ENCODE measurements at places on chromosomes 6 and 20. TPM values are rescaled to one million over a fixed set of nuclear protein-coding genes. Genes with fewer than 3 reads are reported as not detected.

GRCh38 chr6:106253172-106253571, 72.4 kb downstream of the ATG5 start:
- H3K4me1 ChIP-seq: peaks cover 16% of the 10 kb centered on the region
- no peak for DNase-seq
- no peak overlapping the region for H3K4me3 ChIP-seq

DNA sequence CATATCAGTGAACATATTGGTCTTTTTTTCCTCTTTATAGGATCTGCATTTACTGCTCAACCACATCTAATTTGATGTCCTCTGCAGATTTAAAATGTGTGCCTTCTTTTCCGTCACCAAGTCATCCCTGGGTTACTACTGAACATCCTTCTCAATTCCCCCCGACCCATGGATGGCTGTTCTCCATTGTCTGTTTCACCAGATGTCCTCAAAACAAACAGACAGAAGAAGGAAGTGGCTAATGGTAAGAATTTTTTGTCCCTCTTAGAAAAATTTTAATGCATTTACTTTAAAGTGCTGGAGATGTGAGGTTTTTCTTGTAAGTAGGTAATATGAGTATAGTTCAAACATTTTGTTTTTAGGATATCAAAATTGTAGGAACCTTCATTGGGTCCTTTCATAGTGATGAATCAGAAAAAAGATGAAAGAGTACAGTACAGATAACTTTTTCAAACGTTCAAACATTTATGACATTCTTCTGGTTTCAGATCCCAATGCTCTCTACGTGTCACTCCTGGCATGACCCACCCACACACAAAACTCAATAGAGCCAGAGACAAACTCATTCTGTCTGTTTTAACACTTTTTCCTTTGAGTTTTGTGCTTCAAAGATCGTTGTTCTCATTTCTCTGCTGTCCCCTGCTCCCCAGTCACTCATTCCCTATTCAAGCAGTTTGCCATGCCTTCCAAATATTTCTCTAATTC, 276.4 kb downstream of the PRL start:
- DNase-seq: no peak
- H3K36me3 ChIP-seq: no peaks in the 10 kb centered on the region
- no peak overlapping the region for H3K4me3 ChIP-seq
- no peaks in the 10 kb centered on the region for H3K27me3 ChIP-seq

GRCh38 chr6:144278659-144279314, 6.3 kb upstream of the UTRN start:
- no peak for DNase-seq
- H3K4me1 ChIP-seq: no peaks in the 10 kb centered on the region
- no peak overlapping the region for H3K4me3 ChIP-seq
- H3K27me3 ChIP-seq: no peaks in the 10 kb centered on the region

DNA sequence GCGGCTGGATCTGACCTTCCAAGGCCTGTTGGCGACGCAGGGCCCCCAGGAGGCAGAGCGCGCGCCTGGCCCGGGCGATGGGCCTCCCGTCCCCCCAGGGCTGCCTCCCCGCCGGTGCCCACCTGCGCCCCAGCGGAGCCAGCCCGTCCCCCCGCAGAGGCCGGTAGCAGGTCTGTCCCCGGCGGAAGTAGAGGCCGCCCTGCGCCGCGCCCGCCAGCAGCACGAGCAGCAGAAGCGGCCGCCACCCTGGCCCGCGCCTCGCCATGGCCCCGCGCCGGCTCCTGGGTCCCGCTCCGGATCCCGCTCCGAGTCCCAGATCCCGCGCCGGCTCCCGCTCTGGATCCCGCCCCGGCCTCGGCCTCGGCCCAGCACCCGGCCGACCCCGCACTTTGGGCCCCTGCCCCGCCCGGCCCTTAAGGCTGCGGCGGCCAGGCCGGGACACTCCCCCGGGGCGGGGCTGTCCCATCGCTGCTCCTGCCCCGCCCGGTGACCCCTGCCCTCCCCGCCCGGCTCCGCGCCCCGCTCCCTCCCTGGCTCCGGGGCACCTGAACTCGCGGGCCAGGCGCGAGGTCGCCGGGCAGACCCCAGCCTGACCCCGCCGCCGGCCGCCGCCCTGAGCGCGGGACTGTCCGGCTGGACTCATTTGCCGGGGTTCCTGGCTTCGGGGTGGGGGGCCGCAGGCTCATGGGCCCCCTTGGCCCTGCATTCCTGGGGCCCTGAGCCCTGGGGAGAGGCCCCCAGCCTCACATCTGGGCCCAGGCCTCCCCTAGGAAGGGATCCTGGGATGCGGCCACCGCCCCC, at the start of gene CTSZ:
Gene CTSZ (minus strand): TSS at position 391 of the 801 bp plus-strand sequence. CDS start 126 bp downstream, at position 265.
- no peaks in the 10 kb centered on the region for H3K36me3 ChIP-seq
- no peaks in the 10 kb centered on the region for H3K27me3 ChIP-seq
- peak within 1 kb of the TSS; percentile 61 for H3K4me3 ChIP-seq
- no peak for DNase-seq
- H3K27ac ChIP-seq: peak within 1 kb of the TSS; percentile 76
- peaks cover 53% of the 10 kb centered on the region for H3K4me1 ChIP-seq

GRCh38 chr20:8388141-8388540, 256.1 kb downstream of the PLCB1 start:
- no peaks in the 10 kb centered on the region for H3K36me3 ChIP-seq
- H3K4me1 ChIP-seq: peaks cover 11% of the 10 kb centered on the region
- no peaks in the 10 kb centered on the region for H3K27me3 ChIP-seq
- DNase-seq: no peak
- H3K4me3 ChIP-seq: no peak overlapping the region

DNA sequence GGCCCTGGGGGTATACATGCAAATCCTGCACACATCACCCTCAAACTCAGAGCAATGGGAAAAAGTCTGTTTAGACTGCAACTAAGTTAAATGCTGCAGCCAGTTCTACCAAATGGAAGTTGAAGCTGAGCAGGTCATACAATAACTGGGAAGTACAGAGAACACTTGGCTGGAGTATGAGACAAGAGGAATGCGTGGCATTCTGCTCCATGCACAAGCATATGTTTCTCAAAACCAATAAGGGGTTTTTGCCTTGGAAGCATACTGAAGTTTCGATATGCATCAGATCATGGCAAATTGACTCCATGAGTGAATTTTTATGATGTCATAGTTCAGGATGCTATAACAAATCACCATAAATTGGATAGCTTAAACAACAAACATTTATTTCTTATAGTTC, 193.8 kb downstream of the COL12A1 start:
- no peak overlapping the region for H3K27ac ChIP-seq
- no peaks in the 10 kb centered on the region for H3K36me3 ChIP-seq
- no peak for DNase-seq
- no peaks in the 10 kb centered on the region for H3K4me1 ChIP-seq

DNA sequence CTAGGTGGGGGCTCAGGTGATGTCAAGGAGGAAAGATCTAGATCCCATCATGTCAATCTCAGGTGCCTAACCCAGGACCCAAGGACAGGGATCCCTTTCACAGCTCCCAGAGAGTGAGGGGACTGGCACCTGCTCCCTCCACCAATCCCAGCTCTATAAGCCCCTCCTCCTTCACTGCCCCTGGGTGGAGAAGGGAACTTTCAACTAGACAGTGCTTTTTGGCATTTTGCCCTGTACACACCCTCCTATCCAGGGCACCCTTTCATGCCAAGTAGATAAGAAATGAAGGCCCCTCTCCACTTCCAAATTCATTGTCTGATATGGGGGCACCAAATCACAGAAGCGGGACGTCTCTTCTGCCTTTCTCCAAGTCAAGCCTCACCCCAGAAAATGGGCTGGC, 61.6 kb downstream of the MDGA1 start:
- no peaks in the 10 kb centered on the region for H3K36me3 ChIP-seq
- DNase-seq: no peak
- H3K4me3 ChIP-seq: no peak overlapping the region
- no peaks in the 10 kb centered on the region for H3K27me3 ChIP-seq
- H3K4me1 ChIP-seq: peaks cover 10% of the 10 kb centered on the region
- H3K27ac ChIP-seq: no peak overlapping the region

- H3K4me1 ChIP-seq: no peaks in the 10 kb centered on the region
- no peaks in the 10 kb centered on the region for H3K36me3 ChIP-seq
- H3K4me3 ChIP-seq: no peak overlapping the region
- DNase-seq: no peak
These were observed 14.4 kb upstream of the HLA-DQA1 start for GRCh38 chr6:32622545-32623401.

- peaks cover 26% of the 10 kb centered on the region for H3K4me1 ChIP-seq
- peak overlapping the region; percentile 64 for H3K4me3 ChIP-seq
- H3K27me3 ChIP-seq: no peaks in the 10 kb centered on the region
- no peak overlapping the region for H3K27ac ChIP-seq
- no peaks in the 10 kb centered on the region for H3K36me3 ChIP-seq
These were observed 1.5 kb upstream of the ISM1 start for GRCh38 chr20:13219327-13220193.

DNA sequence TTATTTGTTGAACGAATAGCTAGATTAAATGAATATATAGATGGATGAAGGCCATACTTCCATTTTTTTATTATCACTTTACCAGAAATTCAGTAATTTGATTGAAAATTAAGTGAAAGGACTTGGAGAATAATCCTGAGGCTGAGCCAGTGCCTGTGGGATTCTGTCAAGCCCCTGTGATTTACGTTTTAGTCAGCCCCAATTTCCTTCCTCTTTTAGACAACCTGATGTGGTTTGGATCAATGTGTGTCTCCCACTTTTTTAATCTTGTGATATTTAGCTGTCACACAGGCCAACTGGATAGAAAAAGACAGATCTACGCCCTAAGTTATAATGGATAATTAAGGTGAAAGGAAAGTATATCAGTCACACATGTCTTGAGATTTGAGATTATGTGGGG, 188.8 kb downstream of the EDN1 start:
- no peaks in the 10 kb centered on the region for H3K4me1 ChIP-seq
- H3K4me3 ChIP-seq: no peak overlapping the region
- H3K27me3 ChIP-seq: no peaks in the 10 kb centered on the region
- no peak for DNase-seq
- H3K36me3 ChIP-seq: no peaks in the 10 kb centered on the region

GABRR2 gene
- total RNA-seq: 1.5 TPM
